ENCODE measurements at places on chromosomes 13 and 19. TPM values are rescaled to one million over a fixed set of nuclear protein-coding genes. Genes with fewer than 3 reads are reported as not detected.

Gene LIM2
- polyA plus RNA-seq = not detected

Gene ACTMAP
- polyA plus RNA-seq = 5.6 TPM

Gene C2CD4C
- polyA plus RNA-seq = not detected

Gene DACT3
- 0.63 TPM for polyA plus RNA-seq

Gene IL4I1
- polyA plus RNA-seq = 0.91 TPM

Gene SCGB2B2
- polyA plus RNA-seq = not detected

- peak; percentile 67 for DNase-seq
These were observed 111.0 kb upstream of the KL start for GRCh38 chr13:32905063-32905863.

DNA sequence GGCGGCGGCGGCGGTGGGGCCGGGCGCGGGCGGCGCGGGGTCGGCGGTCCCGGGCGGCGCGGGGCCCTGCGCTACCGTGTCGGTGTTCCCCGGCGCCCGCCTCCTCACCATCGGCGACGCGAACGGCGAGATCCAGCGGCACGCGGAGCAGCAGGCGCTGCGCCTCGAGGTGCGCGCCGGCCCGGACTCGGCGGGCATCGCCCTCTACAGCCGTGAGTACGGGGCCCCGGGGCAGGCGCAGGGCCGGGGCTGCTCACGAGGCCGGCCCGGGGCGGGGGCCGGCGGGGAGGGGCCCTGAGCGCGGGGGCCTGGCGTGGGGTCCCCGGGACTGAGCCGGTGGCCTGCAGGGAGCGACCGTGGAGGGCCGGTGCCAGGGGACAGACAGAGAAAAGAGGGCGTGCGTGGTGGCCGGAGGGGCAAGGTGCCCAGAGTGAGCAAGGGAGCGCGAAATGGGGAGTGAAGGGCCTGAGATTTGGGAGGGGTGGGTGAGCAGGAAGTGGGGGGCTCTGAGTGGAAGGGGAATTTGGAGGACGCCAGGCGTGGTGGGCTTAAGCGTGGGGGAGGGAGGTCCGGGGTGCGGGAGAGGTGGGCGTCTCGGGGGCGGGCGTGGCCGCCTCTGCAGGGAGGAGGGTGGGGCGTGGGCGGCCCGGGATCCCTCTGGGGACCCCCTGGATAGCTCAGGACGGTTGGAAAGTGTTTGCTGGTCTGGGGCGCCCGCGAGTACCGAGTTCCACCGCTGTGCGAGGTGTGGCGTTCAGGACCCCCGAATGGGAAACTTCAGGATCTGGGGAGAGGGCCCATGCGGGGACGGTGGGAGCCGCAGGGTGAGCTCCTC lies 575 bp downstream of the CARM1 start:
- peak; percentile 62 for DNase-seq

GRCh38 chr19:29372921-29373797 lies 152.6 kb upstream of the VSTM2B start:
- DNase-seq = no peak

GRCh38 chr19:6065685-6066374 lies 44.5 kb downstream of the RFX2 start:
- DNase-seq = peak; percentile 85

DNA sequence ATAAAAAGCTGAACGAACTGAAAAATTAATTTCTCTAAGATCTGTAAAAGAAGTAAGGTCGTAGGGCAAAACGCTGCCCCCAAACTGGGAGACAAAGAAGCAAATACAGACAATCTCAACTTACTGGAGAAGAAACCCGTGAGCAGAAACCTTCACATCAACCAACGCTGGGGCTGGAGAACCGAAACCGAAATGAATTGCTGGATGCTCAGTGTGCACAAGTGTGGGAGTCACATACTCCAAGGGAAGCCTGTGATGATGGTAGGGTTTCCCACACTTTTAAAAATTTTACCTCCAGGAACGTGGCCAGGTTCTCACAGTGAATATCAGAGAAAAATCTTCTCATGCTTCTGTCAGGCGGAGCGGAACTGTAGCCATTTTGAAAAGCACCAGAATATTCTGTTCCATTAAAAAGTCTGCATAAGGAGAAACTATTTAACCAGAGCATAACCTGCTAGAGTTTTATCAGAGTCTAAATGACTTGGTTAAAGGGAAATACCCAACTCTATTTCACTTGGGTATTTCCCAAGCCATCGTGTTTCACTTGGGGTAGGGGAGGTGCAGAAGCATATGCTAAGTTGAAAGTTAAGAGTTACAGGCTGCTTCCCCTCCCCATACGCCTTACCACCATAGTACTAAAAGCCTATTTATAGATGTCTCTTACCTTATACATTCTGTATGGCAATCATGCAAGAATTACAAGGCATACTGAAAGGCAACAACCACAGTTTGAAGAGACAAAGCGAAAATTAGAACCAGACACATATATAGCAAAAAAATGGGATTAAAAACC lies 110.5 kb upstream of the SLITRK1 start:
- no peak for DNase-seq

DNA sequence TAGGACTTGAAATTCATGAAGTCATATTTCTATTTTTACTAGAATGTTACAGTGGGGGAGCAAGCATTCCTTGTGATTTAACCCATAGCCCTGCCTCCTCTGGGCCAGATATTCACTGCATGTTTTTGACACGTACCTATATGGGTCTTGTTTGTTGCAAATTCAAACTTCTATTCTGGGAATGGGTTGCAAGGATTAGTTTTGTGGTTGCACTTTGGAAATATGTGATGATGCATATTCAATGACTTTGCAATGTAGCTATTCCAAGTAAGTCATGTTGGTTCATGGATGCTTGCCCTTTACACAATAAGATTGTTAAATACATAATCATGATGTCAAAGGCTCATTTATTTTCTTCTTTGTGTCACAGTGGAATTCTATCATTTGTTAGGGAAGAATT lies 440.8 kb downstream of the TDRD3 start:
- no peak for DNase-seq

DNA sequence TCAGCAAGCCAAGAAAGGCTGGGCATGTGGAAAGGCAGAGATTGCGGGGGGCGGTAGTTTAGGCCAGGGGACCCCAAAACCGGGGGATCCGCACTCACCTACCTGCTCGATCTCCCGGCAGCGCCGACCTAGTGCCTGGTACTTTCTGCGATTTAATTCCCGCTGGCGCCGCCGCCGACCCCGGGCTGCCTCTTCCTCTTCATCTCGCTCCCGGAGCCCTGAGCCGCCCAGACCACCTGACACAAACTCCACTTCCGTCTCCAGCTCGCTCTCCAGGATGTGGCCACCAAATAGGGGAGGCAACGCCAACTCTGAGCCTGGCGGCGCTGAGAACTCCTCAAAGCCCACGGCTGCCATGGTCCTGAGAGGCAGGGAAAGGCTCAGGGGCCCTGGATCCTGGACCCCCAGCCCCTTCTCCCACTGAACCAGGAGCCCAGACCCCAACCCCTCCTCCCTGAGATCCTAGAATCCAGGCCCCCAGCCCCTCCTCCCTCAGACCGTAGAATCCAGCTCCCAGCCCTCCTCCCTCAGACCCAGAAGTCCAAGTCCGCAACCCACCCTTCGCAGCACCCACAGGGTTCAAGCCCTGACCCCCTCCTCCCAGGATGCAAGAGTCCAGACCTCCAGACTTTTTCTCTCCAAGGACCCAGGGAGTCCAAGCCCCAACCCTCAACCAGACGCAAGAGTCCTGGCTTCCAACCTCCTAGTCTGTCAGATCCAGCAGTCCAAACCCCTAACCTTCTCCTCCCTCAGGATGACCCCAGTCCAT lies 933 bp downstream of the TFPT start:
- DNase-seq = peak; percentile 75

- peak; percentile 61 for DNase-seq
These were observed 3.1 kb upstream of the OLFM2 start for GRCh38 chr19:9939301-9939913.

DNA sequence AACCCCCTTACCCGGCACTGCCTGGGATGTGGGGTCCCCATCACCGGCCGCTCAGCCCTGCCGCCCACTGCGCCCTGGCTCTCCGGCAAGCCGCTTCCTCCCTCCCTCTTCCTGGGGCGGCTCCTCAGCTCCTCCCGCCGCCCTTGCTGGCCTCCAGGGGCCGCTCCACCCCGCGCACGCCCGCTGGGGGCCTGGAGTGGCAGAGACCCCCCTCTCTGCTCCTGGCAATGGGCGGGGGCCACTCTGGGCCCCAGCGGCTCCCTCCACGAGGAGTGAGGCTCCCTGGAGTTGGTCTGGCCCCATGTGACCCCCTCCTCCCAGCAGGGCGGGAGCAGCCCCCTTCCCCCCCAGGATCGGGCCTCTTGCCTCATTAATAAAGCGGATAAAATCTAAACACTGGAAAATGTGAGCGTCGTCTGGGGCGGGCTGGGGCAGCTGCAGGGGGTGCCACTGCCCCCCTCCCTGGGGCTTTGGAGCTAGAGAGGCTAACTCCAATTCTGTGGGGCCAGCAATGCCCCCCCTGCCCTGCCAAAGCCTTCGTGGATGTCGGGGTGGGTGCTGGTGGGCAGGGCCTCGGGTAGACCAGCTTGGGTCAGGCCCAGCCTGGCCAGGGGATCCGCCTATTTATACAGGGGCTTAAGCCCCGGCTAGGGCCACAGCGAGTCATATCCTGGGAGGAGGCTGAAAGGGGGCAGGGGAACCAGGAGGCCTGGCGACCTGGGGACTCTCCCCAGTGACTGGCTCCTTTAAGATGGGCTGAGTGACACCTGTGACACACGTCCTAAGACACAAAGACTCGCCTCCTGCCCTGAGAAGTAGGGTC lies at the start of gene PTGER1:
Gene PTGER1, minus strand, starts transcription at position 104 of the 823 bp plus-strand sequence. CDS start 1,034 bp downstream, outside the sequence.
- DNase-seq = peak; percentile 67

DNA sequence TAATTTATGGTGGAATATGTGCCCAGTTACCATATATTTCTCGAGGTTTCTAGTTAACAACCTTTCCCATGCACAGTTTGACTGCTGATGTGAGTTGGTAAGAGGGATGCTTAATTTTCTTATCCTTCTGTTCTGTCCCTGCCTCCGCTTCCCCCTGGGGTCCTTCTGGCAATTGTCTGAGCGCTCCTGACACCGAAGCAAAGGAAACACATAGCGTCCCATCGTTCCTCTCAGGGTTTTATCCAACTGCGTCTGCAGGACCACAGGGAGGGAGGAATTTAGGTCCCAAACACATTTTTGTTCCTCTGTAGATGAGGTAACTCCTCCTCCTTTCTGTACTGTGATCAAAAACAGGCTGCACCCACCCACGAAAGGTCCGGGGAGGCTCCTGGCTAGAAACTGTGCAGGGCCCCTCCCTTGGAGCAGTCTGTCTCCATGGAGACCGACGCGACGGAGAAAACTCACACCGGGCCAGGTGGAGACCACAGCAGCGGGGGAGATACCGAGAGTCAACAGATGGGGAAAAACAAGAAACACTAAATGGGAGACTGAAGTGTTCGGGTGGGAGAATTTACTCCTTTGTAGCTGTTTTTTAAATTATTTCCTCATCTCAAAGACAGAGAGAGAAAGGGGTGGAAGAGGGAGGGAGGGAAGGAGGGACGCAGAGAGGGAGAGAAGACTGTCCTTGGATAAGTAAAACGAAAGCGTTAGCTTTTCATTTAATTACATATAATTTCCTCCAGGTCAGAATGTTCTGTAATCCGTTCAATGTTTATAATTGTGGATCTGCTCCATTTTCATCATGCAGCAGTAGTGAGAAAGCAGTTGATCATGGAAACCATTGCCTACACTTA lies 191.8 kb upstream of the NBEA start:
- DNase-seq = peak; percentile 12

DNA sequence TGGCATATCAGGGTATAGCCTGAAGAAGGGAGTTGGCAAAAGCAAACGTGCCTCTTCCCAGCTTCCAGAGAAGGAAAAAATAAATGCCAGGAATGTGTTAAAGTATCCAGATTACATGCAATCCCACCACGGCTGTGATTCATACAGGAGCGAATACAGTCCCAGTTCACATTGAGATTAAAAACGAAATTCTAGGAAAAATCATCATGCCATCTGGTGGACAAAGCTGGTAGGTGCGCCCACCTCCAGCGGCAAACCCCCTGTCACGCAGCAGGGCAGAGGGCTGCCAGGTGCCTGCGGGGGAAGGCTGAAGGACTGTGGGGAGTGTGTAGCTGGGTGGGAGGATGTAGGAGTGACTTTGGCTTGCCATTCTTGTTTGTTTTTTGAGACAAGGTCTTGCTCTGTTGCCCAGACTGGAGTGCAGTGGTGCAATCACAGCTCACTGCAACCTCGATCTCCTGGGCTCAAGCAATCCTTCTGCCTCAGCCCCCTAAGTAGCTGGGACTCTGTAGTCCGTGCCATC lies 6.4 kb upstream of the DMWD start:
- peak; percentile 91 for DNase-seq

DNA sequence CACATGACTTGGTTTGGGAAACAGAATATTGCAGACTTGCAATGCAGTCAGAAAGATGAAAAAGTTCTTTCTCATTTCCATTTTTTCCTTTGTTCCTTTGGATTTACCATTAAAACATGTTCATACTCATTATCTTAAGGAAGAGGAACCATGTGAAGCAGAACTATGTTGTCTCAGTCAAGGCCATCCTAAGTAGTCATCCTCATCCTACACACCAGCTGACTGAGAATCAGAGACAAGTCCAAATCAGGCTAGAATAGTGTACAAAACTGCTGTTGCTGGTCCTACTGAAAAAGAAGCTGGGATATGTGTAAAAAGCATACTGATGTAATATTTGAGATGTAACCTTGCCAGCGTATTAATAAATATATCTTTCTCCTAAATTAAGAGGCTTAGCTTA lies 433.4 kb downstream of the SLITRK5 start:
- DNase-seq = no peak

- DNase-seq = no peak
These were observed 33.7 kb upstream of the C13orf46 start for GRCh38 chr13:114007566-114007965.

GRCh38 chr13:19158526-19159174 lies 23.0 kb downstream of the TUBA3C start:
- DNase-seq = no peak

DNA sequence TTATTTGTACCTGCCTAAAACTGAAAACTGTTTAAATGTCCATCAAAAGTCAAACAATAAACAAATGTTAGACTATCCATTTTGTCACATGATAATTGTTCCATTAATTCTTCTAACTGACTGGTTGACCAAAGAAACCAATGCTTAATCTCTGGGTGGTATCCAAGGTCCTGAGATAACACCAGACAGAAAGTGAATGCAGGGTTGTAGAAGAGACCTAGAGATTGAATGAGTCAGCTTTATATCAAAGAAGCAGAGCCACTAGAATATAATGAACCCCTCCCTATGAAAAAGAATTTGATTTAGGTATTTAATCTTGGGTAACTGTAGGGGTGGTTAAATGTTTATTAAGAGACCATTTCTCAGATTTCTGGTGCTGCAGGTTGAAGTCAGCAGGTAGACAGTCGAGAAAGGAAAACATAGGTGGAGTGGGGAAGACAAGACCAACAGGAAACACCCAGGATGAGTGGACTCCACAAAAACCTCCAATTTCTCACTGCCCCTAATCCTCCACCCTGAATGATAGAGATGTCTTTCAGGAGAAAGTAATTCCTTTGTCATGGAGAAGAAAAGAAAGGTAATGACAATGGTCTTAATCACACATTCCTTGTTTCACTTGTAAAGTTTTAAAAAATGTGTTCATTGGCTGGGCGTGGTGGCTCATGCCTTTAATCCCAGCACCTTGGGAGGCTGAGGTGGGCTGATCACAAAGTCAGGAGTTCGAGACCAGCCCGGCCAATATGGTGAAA lies 536.4 kb downstream of the IRS2 start:
- no peak for DNase-seq

- no peak for DNase-seq
These were observed 1.2 kb upstream of the SLAIN1 start for GRCh38 chr13:77696006-77696878.

GRCh38 chr19:4181053-4181508 lies 1.3 kb downstream of the SIRT6 start:
- peak; percentile 26 for DNase-seq
